NCI-H2107 (cell line): ENCODE measurements at places on chromosomes 4 and X.

DNA sequence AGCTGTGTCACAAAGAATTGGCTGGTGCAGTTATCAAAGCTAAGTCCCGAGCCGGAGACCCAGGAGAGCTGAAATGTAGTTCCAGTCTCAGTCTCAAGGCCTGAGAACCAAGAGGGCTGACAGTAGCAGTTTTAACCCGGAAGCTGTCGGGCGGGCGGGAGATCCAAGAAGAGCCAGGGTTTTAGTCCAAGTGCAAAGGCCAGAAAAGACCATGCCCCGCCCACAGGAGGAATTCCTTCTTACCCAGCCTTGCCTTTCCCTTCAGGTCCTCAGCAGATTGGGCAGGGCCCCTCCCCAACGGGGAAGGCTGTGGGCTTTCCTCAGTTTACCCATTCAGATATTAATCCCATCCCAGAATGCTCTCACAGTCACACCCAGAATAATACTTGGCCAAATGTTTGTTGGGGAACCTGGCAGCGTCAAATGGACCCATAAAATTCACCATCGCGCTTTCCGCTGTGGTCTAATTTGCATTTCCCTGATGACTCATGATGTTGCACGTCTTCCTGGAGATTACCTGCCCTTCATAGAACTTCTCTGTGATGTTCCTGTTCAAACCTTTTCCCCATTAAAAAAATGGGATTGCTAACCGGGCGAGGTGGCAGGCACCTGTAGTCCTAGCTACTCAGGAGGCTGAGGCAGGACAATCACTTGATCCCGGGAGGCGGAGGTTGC is 16.2 kb downstream of the MAEA start:
- DNase-seq = no peak

DNA sequence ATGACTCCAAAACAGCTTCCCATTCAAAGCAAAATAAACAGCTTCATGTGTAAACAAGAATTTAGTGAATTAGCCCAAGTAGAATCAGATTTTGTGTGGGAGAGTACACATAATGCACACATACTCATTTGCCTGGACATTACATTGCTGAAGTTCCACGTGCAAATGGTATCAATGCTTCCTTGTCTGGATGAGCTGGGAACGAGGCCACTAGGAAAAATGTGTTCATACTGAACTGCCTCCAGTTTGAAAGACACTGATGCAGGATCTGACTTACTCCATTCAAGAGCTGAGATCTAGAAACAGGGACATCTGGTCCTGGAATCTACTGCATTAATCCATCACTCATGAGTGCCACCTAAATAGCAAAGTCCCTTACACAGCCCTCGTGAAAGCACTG is 228.0 kb downstream of the APBB2 start:
- no peak for DNase-seq

- no peak for DNase-seq
Measured at GRCh38 chr4:140289486-140289885, 84.0 kb upstream of the SCOC start.

DNA sequence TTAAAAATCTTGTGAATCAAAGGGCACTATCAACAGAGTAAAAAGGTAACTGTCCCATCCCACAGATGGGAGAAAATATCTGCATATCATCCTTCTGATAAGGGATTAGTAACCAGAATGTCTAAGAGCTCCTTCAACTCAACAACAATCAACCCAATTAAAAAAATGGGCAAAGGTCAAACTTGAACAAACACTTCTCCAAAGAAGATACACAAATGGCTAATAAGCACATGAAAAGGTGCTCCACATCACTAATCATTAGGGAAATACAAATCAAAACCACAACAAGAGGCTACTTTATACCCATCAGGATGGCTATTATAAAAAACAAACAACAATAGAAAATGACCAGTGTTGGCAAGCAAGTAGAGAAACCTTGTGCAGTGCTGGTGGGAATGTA is 43.3 kb downstream of the TMEM165 start:
- no peak for DNase-seq

DNA sequence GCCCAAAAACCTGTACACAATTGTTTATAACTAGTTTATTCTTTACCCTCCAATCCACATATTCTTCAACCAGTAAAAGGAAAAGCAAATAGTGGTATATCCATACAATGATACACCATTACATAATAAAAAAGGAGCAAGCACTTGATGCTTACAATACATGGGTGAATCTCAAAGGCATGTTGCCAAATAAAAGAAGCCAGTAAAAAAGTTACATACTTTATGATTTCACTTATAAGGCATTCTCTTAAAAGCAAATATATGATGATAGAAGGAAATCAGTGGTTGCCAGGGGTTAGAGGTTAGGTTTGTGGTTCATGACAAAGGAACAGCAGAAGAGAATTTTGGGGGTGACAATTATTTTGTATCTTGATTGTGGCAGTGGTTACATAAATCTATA is 896.1 kb upstream of the LCORL start:
- DNase-seq = no peak

GRCh38 chr4:3190549-3190948 is 58.4 kb upstream of the MSANTD1 start:
- DNase-seq = no peak

GRCh38 chr4:37837446-37837845 is 11.0 kb downstream of the PGM2 start:
- no peak for DNase-seq

DNA sequence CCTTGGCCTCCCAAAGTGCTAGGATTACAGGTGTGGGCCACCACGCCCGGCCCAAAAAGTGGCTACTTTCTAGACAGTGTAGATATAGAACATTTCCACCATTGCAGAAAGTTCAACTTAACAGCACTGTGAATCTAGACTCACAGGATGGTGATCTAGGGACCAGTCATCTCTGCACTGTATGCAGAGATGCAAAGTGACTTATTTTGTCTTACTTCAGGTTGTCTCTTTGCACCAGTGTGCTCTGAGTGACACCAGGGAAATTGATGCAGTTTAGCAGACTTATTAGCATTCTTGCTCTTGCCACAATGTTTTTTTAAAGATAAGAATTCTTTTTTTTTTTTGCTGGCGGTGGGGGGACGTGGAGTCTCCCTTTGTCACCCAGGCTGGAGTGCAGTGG is 12.8 kb upstream of the FOXO4 start:
- DNase-seq = no peak

- no peak for DNase-seq
Measured at GRCh38 chr4:153518001-153518400, 51.8 kb downstream of the TMEM131L start.

DNA sequence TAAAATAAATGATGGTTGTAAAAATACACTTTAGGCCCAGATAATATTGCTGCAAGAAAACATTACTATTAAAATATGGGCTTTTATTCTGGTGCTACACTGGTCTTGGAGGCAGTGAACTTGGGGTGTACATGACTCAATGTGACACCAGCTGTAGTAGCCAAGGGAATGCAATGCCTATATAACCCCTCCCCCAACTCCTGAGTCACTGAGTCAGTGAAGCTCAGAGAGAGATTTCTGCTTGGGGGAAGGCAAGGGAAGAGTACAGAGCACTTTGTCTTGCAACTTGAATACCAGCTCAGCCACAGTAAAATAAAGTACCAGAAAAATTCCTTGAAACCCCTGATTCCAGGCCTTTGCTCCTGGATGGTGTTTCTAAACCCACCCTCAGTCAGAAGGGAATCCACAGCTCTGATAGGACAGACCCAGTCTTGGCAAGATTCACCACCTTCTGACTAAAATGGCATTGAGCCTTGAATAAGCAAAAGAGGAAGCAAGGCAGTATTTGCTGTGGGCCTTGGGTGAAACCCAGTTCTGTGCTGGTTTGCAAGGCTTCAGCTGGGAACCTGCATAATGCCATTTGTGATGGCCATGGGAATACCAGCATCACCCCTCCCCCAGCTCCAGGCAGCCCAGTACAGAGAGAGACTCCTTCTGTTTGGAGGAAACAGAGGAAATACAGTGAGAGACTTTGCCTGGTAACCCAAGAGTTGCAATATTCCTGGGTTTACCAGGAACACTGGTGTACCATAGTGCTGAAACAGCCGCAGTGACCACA is 209.9 kb downstream of the IQCM start:
- DNase-seq = no peak

- no peak for DNase-seq
Measured at GRCh38 chrX:22109442-22109841, 77.3 kb downstream of the PHEX start.
